Spleen (tissue), 13 donors: ENCODE measurements at places on chromosomes 11 and 22. TPM values are rescaled to one million over a fixed set of nuclear protein-coding genes. Genes with fewer than 3 reads are reported as not detected.

The EFCAB6 gene
- 2.8 TPM for total RNA-seq

The SDHAF2 gene
- 58.7 TPM for total RNA-seq

The CTSW gene
- 18.8 TPM for total RNA-seq

The SLCO2B1 gene
- total RNA-seq: 232 TPM

The POTEH gene
- not detected for total RNA-seq

The OR52E8 gene
- not detected for total RNA-seq

The TEX12 gene
- 1.2 TPM for total RNA-seq

The POU2F3 gene
- not detected for total RNA-seq

GRCh38 chr22:46976143-46976542 lies 213.7 kb downstream of the TBC1D22A start:
- peaks cover 87% of the 10 kb centered on the region for H3K36me3 ChIP-seq
- no peaks in the 10 kb centered on the region for H3K27me3 ChIP-seq
- H3K4me1 ChIP-seq: peaks cover 18% of the 10 kb centered on the region
- no peak for DNase-seq
- no peak overlapping the region for H3K4me3 ChIP-seq
- H3K27ac ChIP-seq: no peak overlapping the region

- DNase-seq: no peak
- no peak overlapping the region for H3K4me3 ChIP-seq
- no peaks in the 10 kb centered on the region for H3K27me3 ChIP-seq
- H3K4me1 ChIP-seq: no peaks in the 10 kb centered on the region
Measured at GRCh38 chr11:17531071-17531600, 13.1 kb downstream of the USH1C start.

DNA sequence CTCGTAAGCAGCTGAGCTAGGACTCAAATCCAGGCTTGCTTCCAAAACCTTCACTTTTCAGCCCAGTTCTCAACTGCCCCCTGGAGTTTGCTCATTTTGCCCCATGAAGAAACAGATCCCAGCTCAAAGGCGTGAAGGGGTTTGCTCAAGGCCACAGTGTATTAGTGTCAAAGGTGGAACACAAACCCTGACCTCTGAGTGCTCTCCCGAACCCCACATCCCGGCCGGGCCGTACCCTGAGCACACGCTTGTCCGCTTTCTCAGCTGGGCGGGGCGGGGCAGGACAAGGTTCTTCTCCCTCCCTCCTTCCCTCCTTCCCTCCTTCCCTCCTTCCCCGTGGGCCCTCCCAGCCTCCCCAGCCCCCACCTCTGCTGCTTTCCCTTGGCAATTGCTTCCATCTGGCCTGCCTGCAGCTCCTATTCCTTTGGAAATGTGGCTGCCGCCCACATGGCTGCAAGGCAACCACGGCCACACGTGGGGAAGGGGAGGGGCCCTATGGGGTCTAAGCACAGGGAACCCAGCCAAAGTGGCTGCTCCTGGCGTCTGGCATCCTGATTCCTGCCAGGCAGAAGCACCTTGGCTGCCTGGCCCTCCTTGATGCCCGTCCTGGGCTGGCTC lies 4.1 kb downstream of the ST3GAL4 start:
- H3K4me1 ChIP-seq: peaks cover 21% of the 10 kb centered on the region
- no peak overlapping the region for H3K27ac ChIP-seq
- no peaks in the 10 kb centered on the region for H3K27me3 ChIP-seq
- no peaks in the 10 kb centered on the region for H3K36me3 ChIP-seq
- no peak overlapping the region for H3K4me3 ChIP-seq

DNA sequence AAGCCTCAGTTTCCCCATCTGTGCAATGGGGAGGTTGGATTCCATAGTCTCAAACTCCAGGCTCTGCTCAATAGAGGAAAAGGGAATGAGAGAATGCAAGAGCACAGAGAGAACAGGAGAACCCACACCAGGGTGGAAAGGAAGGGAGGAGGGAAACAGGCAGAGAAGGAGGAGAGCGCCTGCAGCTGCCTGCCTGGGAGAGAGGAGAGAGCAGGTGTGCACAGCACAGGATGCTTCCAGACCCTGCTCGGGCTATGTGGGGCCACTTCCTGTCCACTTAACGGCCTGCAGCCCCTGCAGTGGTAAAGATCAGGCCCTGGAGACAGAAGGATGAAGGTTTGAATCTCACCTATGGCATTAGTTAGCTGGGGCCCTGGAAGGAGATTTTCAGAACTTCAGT lies 12.3 kb downstream of the LRRC32 start:
- no peak overlapping the region for H3K27ac ChIP-seq
- H3K27me3 ChIP-seq: no peaks in the 10 kb centered on the region
- H3K36me3 ChIP-seq: peaks cover 55% of the 10 kb centered on the region

DNA sequence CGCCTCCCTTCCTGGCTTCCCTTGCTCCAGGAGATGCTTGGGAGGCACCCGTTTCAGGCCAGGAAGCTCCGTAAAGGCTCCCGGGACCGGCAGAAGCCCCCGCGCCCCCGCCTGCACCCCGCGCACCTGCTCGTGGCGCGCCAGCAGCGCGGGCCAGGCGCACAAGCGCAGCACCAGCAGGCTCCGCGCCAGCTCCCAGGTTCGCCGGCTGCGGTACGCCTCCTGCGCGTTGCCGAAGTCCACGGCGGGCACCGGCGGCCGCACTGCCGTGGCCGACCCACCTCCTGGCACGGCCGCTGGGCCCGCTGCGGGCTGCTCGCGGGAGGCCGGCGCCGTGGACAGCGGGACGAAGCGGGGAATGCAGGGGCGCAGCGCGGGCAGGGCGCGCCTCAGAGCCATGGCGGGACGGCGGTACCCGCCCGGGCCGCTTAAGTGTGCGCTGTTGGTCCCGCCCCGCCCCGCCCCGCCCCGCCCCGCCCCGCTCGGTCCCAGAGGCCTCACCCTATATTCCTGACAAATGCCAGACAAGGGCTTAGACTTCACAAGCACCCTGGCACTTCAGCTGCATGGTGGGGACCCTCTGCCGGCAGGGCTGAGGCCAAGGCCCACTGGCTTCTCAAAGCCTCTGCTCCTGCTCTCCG lies at the start of gene PRODH:
PRODH (minus strand) TSS at position 405 of the 641 bp plus-strand sequence; CDS start at position 399, 6 bp downstream.
- no peaks in the 10 kb centered on the region for H3K36me3 ChIP-seq
- no peak within 1 kb of the TSS for H3K4me3 ChIP-seq
- no peaks in the 10 kb centered on the region for H3K27me3 ChIP-seq

GRCh38 chr11:87871056-87871455 lies 304.2 kb downstream of the RAB38 start:
- no peaks in the 10 kb centered on the region for H3K4me1 ChIP-seq
- no peaks in the 10 kb centered on the region for H3K36me3 ChIP-seq
- H3K4me3 ChIP-seq: no peak overlapping the region
- no peak for DNase-seq
- H3K27me3 ChIP-seq: no peaks in the 10 kb centered on the region
- no peak overlapping the region for H3K27ac ChIP-seq

DNA sequence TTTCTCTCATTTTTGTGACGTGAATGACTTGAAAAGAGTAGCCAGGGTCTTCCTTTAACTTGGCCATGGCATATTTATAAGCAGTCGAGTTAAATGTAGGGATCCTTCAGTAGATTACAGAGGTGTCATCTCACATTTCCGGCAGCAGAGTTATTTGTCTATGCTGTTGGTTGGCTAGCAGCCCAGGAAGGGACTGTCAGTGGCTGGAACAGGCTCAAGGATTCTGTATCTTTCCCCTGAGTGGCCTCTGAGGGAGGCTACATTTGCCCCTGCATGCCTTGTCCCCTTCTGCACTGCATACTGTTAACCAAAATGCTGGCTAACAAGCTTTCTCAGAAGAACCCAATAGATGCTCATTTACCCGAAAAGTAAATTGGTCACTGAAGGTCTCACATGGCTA lies 187.6 kb downstream of the PGR start:
- no peaks in the 10 kb centered on the region for H3K4me1 ChIP-seq
- H3K27ac ChIP-seq: no peak overlapping the region
- no peaks in the 10 kb centered on the region for H3K36me3 ChIP-seq
- no peak for DNase-seq
- no peak overlapping the region for H3K4me3 ChIP-seq

GRCh38 chr22:20956258-20957101 lies 10.6 kb upstream of the AIFM3 start:
- H3K27me3 ChIP-seq: peaks cover 9% of the 10 kb centered on the region
- H3K4me1 ChIP-seq: no peaks in the 10 kb centered on the region
- DNase-seq: no peak
- peak overlapping the region; percentile 67 for H3K27ac ChIP-seq

DNA sequence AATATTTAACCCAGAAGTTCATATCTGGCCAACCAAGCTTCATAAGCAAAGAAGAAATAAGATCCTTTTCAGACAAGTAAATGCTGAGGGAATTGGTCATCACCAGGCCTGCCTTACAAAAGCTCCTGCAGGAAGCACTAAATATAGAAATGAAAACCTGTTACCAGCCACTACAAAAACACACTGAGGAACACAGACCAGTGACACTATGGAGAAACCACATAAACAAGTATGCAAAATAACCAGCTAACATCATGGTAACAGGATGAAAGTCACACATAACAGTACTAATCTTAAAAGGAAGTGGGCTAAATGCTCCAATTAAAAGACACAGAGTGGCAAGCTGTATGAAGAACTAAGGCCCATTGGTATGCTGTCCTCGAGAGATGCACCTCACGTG lies 311.4 kb downstream of the DYNC2H1 start:
- H3K4me3 ChIP-seq: no peak overlapping the region
- no peak overlapping the region for H3K27ac ChIP-seq
- H3K4me1 ChIP-seq: no peaks in the 10 kb centered on the region
- H3K36me3 ChIP-seq: no peaks in the 10 kb centered on the region
- H3K27me3 ChIP-seq: no peaks in the 10 kb centered on the region
- DNase-seq: no peak
